ENCODE measurements at places on chromosomes 11 and 22. TPM values are rescaled to one million over a fixed set of nuclear protein-coding genes. Genes with fewer than 3 reads are reported as not detected.
A peak's percentile ranks its signal among the peaks of the same experiment; 100 is the strongest.

- DNase-seq = no peak
These were observed 36.1 kb upstream of the LRRC32 start for GRCh38 chr11:76706667-76707066.

GRCh38 chr22:46193898-46194310 is 43.6 kb downstream of the PPARA start:
- no peak for DNase-seq

GRCh38 chr22:37128555-37129281 is 19.2 kb upstream of the TMPRSS6 start:
- DNase-seq = no peak

Gene TMEM86A
- 4.0 TPM for total RNA-seq

- peak; percentile 94 for DNase-seq
These were observed 6.2 kb downstream of the PANX1 start for GRCh38 chr11:94134651-94135512.

- DNase-seq = no peak
These were observed 2.0 kb upstream of the TP53I11 start for GRCh38 chr11:44952500-44953260.

DNA sequence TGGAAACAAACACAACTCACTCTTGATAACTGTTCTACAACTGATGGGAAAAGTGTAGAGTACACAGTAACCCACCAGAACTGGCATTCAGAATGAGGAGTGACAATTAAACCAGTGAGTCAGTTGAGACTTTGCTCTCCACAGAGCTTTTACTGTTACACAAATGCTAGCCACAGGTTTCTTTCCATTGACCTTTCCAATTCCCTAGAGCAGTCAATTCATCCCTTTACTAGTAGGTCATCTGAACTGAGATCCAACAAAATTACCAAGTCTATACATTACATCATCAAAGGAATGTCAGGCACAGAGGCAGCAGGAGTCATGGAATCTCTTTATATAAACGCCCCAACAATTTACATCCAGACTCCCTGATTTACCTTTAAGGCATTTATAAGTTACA is 65.9 kb downstream of the PHF21A start:
- peak; percentile 71 for DNase-seq

GRCh38 chr22:20238901-20239675 is 29.0 kb downstream of the RTN4R start:
- no peak for DNase-seq

Gene P2RY6
- total RNA-seq = 0.75 TPM

Gene C11orf71
- total RNA-seq = 2.9 TPM

- DNase-seq = peak; percentile 67
These were observed 25.8 kb downstream of the LRP5 start for GRCh38 chr11:68338051-68338780.

- DNase-seq = no peak
These were observed 6.0 kb downstream of the KBTBD4 start for GRCh38 chr11:47572715-47573255.

DNA sequence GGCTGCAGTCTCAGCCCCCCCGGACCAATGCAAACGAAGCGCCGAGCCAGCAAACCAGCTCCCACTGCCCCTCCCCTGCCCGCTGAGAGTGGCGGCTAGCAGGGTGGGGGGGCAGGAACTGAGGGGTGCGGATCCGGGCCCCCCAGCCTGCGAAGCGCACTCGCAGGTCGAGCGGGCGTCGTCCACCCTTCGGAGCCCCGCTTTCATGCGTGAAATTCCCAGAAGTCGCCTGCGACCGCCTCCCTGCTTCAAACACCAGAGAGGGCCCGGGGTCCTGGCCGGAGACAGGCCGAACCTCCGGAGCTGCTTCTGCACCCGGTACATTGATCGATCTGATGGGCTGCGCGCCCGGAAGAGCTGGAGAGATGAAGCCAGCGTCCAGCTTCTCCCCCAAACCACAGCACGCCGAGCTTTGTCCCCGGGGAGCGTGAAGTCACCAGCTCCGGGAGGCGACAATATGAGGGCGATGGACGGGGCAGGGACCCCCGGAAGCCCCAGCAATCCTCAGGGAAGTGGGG is 646 bp upstream of the PATZ1 start:
- peak; percentile 39 for DNase-seq

GRCh38 chr11:11978098-11978637 is 30.3 kb downstream of the DKK3 start:
- no peak for DNase-seq

- peak; percentile 18 for DNase-seq
These were observed 567.9 kb downstream of the NTM start for GRCh38 chr11:131938351-131938751.

GRCh38 chr11:2989006-2989405 is 3.1 kb downstream of the NAP1L4 start:
- DNase-seq = no peak

GRCh38 chr11:31408201-31408600 is 38.5 kb downstream of the DNAJC24 start:
- DNase-seq = no peak

DNA sequence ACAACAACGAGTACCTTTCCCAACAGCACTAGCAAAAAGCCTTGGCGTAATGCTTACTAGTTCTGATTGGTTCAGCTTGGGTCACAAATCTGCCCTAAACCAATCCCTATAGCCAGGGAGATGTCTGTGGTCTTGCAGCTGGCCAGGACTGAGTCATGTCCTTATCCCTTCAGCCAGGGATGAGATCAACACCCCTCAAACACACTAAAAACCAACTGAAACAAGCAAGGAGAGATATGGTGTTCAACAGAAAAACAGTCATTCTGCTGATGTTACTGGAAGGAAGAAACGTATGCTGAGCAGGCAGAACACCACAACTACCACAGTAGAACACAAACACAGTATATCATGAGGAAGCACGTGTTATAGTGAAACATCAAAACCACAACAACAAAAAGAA is 375.6 kb downstream of the LARGE1 start:
- peak; percentile 41 for DNase-seq

DNA sequence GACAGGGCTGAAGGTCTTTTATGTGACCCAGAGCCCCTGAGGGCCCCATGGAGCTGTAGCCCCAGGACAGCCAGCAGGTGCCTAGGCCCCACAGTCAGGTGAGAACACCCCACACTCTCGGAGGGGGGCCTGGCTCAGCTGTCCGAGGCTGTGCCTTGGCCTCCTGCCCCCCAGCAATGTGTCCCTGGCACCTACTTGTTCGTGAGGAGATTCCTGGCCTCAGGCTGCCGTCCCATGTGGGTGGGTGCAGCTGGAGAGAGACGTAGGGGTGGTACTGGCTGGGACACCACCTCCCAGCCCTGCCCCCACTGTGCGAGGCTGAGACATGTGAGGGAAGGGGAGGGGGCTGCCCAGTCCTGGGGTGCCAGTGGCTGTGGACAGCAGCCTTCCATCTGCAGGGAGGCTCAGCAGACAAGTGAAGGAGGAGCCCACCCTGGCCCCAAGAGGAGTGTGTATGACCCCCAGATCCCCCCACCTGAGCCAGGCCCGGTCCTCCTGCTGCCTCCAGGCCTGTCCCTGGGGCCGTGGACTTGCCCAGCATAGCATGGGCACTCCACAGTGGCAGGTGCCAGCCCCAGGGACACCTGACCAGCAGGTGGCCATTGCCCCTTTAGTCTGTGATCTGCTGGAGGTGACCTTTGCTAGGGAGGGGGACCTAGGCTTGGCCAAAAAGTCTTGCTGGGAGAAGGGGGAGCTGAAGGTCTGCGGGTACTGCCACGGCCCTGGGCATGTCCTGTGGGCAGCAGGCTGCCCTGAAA is 17.0 kb downstream of the IL17REL start:
- no peak for DNase-seq

DNA sequence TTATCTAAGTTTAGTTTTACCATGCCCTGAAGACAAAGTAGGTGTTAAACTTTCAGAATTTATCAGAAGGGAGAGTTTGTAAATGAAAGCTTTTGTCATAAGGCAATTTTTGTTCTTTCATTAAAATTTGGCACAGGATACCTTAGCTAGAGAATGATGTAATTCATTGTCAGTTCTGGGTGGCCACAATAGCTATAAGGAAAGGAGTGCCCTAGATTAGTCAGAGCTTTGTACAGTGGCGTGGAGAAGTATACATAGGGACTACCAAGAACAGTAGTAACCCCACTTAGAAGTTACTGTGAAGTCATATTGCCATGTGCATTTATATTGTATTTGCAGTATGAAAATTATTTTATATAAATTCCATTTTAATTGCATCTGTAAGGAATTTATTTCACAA is 126.3 kb upstream of the CARD18 start:
- peak; percentile 33 for DNase-seq

DNA sequence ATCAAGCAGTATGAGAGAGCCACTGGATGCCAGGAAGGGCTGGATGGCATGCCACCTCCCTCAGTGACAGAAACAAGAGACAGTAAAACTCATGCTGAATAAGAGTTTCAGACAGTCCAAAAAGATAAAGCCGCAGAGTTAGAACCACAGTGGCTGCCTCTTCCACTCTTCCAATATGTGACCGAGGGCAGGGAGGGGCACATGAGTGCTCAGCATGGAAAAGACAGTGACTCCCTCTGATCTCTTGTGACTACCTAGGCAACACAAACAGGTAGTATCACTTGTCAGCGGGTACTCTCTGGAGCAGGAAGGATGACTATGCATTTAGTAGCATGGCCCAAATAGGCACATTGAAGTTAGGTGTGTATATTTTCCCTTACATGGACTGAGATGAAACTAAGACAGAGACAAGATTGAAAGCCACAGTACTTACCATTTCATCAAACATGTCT is 295.4 kb downstream of the CADM1 start:
- no peak for DNase-seq

- DNase-seq = no peak
These were observed 14.6 kb upstream of the CYP2D6 start for GRCh38 chr22:42145175-42145574.

GRCh38 chr22:26303475-26303874 is 125.6 kb upstream of the ASPHD2 start:
- DNase-seq = no peak

Gene RASL10A
- 1.5 TPM for total RNA-seq

GRCh38 chr22:31343235-31344191 is 2.6 kb downstream of the PATZ1 start:
- no peak for DNase-seq

DNA sequence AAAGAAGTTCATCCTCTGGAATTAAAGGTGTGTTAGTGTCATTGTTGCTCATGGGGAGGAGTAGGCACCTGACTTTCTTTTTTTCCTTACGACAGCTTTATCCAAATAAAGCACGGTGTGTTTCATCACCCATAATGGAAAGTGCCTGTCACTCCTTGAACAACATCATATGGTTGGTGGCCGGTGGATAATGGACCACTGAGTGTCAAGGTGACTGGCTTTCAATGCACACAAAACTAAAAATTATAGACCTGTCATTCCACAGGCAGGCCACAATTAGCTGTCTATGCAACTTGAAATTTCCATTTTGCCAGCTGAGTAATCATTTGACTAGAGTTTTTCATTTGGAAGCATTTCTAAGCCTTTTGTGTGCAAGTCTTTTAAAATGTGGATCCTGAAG is 45.0 kb upstream of the MPPED2 start:
- DNase-seq = no peak

- DNase-seq = no peak
These were observed 3.4 kb downstream of the PARVA start for GRCh38 chr11:12380565-12381325.

GRCh38 chr22:32421484-32421883 is 9.4 kb upstream of the RTCB start:
- no peak for DNase-seq

Gene FAT3
- total RNA-seq = 41.0 TPM

DNA sequence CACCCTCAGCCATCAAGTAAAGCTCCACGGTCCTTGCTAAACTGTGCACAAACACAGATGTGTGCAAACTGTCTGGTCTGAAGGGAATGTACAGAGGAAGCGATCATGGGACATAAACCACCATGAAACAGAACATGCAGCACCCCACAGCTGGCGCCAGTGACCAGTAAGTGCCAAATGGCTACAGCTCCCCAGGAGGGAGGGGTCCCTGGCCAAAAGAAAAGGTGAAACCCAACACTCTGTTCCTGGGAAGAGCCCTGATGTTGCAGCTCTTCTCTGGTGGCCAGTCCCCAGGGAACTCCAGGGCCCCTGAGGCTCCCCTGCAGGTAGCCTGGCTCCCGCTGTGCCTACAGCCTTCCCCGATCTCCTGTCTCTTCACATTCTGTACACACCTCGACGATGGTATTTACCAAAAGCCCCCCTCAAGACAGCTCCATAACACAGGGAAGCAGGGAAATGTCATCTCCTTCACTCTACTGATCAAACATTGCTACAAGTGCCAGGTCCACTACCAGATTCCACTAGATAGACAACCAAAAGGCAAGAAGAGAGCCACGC is 2.9 kb downstream of the DGCR6L start:
- DNase-seq = no peak

- no peak for DNase-seq
These were observed 1.0 kb upstream of the TRIM44 start for GRCh38 chr11:35661534-35661933.

DNA sequence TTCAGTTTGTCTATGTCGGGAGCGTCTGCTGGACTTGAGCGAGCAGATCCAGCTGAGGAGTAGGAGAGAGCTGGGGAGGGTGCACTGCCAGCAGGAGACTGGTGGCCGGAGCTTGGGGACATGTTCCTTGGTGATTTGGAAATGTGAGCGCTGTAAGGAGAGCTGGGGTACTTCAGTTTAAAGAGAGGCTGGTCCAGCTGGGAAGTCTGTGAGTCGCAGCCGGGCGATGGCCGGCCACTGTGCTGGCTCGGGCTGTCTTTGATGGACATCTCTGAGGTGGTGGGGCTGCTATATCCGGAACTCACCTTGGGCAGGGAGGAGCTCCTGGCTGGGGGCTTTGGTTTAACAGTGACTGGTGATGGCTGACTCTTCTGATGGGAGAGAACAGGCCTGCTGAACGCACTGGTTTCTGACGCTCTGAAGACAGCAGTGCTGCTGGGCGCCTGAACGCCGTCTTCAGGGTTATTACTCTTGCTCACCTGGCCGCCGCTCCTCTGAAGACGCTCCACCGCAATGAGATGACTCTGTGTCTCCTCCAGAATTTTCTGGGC is 63.6 kb upstream of the PITPNB start:
- no peak for DNase-seq

Gene VWCE
- 17.7 TPM for total RNA-seq

GRCh38 chr11:66118847-66119246 is 48.8 kb downstream of the PACS1 start:
- no peak for DNase-seq

- DNase-seq = peak; percentile 32
These were observed 101.1 kb downstream of the GRIK4 start for GRCh38 chr11:120612513-120613263.

DNA sequence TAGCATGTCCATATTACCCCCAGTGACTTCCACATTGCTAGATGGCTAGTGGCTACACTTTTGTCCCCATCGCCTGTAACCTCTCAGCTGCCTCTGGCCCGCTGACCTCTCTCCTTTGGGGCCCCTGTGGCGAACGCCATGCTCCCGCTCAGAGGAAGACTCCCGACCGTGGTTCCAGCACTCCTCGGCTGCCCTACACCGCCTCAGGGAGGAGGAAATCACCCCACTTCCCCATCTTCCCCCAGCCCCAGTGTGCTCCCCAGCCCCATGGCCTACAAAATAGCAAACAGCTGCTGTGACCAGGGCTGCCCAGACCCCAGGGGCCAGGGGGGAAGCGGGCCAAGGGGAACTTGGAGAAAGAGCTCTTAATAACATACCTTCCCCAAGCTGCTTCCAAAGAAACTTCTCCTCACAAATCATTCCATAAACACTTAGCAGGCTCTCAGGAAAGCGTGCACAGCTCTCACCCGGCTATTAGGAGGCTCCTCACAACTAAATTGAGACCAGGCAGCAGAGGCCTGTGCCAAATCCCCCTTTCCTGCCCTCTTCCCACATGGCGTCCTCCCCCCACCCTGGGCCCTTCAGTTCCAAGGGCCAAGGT is 63.5 kb upstream of the WNT11 start:
- no peak for DNase-seq

Gene TRIM34
- 1.2 TPM for total RNA-seq

Gene LRRC74B
- 0.19 TPM for total RNA-seq
